ENCODE measurements at places on chromosomes 6 and 20.

GRCh38 chr6:10569392-10570127 is 48.4 kb downstream of the GCNT2 start:
- DNase-seq = no peak

DNA sequence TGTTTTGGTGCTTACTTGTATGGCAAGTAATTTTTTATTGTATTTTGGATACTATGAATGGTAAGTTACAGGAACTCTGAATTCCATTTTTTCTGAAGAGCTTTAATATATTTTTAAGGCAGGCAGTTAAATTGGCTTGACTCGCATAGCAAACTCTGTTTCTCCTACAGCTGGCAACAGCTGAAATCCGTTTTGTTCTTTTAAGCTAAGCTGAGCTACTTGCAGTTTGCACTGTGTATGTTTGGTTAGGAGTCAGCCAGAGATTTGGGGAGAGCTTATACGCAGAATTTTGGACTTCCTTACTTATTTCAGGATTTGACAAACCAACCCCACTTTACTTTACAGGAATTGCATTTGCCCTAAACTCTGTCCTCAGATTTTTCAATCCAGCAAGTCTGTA is 179.1 kb downstream of the COL19A1 start:
- no peak for DNase-seq

DNA sequence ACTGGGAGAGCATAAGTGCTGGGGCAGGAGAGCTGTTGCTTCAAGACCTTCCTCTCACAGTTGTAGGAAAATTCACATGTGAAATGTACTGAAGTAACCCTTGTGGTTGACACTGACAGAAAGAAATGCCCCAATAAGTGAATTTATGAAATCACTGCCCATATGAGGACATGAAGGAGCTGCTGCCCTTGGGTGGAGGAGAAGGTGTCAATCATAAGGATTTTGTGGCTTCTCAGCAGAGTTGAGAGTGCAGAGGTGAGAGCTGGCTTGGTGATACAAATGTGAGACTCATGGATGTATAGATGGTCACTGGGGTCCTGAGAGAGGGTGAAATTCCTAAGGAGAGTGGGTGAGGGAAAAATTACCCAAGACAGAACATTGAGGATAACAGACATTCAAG is 33.9 kb upstream of the CMTR1 start:
- no peak for DNase-seq

DNA sequence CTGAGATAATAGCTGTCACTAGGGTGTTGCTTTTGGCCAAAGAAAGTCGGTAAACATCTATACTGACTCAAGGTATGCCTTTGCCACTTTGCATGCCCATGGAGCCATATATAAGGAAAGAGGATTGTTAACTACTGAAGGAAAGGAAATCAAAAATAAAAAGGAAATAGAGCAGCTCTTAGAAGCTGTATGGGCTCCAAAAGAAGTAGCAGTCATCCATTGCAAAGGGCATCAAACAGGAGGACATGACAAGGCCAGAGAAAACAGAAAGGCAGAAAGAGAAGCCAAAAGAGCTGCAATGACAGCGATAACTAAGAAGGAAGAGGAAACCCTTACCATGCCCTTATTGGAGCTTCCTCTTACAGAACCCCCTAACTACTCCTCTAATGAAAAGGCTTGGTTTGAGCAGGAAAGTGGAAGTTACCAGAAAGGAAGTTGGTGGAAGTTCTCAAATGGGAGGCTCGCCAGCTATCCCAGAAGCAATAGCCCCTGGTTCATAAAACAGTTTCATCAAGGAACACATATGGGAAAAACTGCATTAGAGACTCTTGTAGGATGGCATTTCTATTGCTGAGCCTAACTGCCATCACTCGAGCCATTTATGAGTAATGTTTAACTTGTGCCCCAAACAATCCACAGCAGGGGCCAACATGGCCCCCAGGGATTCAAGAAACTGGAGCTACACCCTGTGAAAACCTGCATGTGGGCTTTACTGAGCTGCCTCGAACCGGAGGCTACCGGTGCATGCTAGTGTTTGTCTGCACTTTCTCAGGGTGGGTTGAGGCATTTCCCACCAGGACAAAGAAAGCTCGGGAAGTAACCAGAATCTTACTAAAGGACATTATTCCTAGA is 7.0 kb downstream of the IL22RA2 start:
- DNase-seq = no peak

- DNase-seq = no peak
These were observed 229.8 kb downstream of the HAO1 start for GRCh38 chr20:7710440-7710839.

DNA sequence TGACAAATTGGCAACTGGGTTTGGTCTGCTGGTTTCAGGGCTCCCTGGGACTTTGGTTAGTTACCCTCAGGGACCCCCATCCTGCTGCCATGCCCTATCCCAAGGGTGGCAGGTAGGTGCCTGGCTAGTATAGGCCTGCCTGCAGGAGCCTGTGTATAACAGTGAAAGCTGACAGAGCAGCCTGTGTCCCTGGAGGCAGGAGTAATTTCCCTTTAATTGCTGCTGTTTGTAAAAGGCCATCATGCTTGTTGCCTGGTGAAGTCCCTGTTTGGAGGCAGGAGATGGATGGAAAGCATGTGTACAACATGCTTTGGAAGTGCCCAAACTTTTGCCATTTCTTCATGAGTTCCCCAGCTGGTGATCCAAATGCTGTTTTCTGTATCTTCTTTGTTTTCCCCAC is 30.1 kb downstream of the CMTR1 start:
- DNase-seq = no peak

- no peak for DNase-seq
These were observed 27.2 kb downstream of the IL17F start for GRCh38 chr6:52216932-52217575.

GRCh38 chr6:72699159-72699558 is 77.3 kb downstream of the KCNQ5 start:
- no peak for DNase-seq

GRCh38 chr6:111677249-111677990 is 71.7 kb upstream of the TRAF3IP2 start:
- no peak for DNase-seq

- no peak for DNase-seq
These were observed 50.1 kb upstream of the RNF24 start for GRCh38 chr20:4065391-4065844.

GRCh38 chr6:42448927-42449659 is 2.6 kb downstream of the TRERF1 start:
- peak; percentile 51 for DNase-seq

DNA sequence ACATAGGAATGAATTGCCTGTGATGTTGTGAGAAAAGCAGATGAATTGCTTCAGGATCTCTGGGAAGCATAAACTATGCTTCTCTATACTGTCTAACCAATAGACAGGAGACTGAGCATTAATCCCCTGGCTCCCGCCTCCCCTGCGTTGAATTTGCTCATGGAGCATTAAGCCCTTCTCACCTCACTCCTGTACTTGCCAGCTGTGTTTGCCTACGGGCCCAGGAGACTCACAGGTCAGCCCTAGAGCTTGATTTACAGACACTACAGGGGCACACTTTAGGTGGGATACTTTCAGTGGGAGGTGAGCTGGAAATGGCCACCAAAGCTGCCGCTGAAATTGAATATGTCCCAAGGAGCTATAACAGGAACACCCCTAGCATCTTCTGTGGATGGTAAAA is 418.7 kb downstream of the CBLN4 start:
- no peak for DNase-seq

Measured in PC-9 (cell line).